OCI-M1 (cell line): ENCODE measurements at places on chromosomes 6 and 20.

DNA sequence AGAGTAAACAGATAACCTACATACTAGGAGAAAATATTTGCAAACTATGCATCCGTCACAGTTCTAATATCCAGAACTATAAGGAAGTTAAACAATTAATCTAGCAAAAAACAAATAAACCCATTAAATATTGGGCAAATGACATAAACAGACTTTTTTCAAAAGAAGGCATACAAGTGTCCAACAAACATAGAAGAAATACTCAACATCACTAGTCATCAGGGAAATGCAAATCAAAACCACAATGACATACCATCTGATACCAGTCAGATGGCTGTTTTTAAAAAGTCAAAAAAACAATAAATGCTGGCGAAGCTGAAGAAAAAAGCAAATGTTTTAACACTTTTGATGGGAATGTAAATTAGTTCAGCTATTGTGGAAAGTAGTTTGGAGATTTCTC is 1117.7 kb upstream of the MAP3K7 start:
- no peak for DNase-seq

GRCh38 chr6:106674541-106675229 is 45.3 kb downstream of the QRSL1 start:
- DNase-seq = no peak

- DNase-seq = no peak
These were observed 31.9 kb upstream of the TCP11 start for GRCh38 chr6:35173044-35173426.

GRCh38 chr6:109079981-109080380 is 14.7 kb downstream of the SESN1 start:
- peak; percentile 73 for DNase-seq

DNA sequence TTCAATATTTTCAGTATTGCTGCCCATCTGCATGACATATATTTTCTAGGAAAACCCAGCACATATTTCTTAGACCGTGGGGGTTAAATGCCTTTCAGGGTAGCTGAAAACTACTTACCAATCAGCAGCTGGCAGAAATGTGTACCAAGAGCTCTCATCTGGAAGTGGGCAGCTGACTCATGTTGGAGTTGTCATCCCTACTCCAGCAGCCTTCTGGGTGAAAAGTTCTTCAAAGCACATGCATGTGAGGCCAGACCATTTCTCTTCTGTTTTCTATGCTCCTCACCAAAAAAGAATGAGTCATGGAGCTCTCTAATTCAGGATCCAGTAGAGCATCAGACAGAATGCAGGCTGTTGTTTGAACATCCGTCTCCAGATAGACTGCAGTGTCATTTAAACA is 135.5 kb downstream of the PAX1 start:
- no peak for DNase-seq

DNA sequence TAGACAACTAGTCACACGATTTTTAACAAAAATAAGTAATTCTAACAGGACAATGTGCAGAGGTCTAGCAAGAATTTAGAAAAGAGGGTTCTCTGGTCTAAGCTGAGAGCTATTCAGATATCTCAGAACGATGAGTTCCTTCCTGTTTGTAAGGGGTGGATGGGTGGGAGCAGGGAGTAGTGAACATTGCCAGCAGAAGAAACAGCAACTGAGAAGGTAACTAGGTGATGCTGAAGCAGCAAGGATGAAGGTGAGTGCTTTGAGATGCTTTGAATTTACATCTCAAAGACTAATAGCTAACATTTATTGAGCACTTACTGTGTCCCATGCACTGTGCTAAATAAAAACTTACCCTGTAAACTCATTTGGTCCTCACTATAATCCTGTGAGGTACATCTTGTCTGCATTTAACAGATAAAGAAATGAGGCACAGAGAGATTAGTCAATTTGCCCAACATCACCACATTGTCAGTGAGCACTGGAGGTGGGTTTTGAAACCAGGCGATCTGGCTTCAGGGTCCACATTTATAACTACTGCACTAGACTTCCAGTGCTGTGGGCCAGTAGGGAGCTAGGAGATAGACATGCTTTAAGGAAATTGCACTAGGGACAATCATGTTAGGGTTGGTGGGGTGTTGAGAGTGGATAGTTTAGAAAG is 15.7 kb downstream of the BRD2 start:
- peak; percentile 75 for DNase-seq

DNA sequence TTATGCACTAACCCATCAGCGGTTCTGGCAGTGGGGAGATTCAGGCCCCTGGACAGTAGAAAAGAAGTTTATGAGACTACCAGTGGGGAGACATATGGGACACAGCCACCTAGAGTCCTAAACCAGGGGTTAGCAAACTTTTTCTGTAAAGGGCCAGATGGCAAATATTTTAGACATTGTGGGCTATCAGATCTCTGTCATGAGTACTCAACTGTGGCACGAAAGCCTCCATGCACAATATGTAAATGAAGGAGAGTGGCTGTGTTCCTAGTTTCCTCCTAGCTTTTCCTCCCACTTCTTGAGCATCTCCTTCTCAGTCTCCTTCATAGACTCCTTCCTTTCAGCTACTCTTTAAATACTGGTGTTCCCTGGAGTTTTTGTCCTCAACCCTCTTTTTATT is 3.3 kb upstream of the HLA-DMA start:
- no peak for DNase-seq

DNA sequence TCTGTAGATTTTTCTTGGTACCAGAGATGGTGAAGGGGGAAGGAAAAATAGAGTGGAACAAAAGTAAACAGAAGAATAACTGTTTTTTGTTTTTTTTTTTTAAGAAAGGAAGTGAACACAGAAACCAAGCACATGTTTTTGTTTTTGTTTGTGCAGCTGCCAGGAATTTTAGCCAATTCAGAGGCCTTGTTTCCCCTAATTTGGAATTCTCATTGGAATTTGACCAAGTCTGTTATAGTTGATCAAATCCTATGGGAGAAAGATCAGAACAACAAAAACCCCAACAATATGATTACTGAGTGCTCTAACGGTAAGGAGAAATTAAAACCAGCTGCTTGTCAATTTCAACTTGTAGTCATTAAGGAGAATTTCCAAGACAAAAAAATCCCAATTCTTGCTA is 18.2 kb upstream of the IL22RA2 start:
- no peak for DNase-seq

DNA sequence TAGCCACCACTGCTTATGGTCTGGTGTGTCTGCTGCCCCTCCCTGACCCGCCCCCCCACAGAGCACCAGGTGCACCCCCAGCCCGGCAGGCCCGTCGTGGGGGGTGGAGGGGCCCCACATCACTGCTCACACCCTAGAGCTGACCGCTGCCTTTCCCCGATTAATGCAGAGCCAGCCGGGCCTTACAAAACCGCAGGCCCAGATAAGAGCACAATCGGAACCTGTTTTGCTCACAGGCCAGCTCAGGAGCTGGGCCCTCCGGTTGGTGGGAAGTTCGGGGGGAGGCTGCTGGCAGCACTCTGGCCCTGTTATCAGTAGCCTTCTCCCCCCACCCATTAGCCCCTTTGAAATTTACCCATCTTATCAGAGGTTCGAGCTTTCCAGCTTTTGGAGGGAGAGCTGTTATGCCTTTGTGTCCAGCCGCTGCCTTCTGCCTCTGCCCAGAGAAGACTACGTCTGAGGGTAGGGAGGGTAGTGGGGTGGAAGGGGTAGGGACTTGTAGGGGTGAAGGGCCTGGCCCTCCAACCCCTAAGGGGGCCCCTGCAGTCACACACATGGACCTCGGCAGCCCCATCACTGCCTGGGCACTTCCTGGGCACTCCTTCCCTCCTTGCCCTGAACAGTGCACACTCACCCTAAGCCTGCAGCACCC is 6.9 kb upstream of the SPDEF start:
- peak; percentile 96 for DNase-seq

DNA sequence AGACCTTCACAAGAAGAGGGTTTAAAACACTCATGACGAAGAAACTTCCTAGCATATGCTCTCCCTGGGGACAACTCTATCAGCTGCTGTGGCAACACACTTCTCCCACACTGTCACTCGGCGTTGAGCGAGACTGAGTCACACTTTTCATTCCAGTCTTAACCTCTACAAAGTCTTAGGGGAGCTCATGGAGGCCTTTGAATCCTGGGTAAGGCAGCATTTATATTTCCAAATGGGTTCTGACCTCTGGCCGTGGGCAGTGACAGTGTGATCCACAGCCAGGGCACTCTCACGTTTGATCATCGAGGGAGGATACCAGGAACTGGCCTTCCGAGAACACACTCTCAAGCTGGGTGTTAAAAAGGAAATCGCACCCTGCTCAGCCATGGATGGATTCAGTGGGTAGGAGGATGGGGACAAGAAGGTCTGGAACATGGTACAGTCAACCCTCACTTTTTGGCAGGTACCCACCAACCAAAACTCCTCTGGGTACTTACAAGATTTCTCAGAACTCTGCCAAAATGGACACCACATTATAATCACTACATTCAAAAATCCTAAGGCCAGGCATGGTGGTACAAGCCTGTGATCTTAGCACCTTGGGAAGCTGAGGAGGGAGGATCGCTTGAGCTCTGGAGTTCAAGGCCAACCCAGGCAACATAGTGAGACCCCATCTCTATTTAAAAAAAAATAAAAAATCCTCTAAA is 19.6 kb downstream of the RRBP1 start:
- DNase-seq = no peak

- DNase-seq = no peak
These were observed 466 bp upstream of the PSMB1 start for GRCh38 chr6:170553534-170554012.

DNA sequence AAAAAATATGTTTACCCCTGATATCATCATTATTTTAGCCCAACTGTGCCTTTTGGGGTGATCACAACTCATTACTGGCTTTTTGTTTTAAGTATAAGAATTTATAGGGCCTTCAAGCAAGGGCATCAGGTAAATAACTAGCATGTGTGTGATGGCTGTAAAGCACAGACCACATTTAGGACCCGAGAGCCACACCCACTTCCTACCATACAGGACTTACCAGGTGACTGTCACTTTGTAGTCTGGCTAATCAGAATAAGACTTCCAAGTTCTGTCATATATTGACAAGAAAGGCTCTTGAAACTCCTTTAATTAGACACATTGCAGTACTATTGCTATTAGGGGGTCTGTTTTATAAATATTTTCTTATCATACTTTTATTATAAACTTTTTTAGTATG is 31.1 kb downstream of the TMEM242 start:
- DNase-seq = no peak

DNA sequence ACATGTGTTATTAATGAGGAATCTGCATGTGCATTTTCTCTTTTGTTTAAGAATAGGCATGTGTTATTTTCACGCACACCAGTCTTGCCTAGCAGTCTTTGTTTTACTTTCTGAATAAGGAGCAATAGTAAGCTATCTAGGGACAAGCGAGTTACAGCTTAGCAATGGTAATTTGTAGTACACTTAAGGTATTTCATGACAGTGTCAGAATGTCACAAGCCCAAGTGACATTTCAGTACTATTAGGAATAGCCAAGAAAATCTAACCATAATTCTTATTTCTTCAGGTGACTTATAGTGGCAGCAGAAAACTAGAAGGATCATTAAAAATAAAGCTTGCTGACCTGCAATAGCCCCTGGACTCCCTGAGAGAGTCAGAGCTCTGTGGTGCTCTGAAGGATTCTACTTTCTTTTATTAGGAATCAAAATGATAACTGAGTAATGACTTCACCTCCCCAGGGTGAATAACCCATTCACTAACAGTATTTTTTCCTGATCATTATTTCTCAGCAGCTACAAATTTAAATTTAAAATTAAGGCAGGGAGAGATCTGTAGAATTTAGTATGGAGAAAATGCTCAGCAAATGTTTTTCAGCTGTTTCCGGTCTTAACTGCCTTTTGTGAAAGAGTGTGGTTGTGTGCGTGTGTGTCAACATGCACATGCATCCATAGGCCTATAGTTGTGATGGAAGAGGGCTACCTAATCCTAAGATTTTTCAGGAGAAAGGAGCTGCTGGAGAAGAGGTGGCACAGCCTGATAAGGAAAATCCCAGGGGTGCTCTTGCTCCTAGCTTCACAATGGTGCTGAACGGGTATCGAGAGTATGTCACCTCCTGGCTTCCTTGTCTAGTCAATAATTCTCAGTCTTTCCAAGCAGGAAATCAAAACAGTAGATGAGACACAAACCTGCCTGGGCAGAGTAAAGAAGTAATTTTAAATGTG is 90.0 kb upstream of the BEND3 start:
- no peak for DNase-seq

- DNase-seq = peak; percentile 8
These were observed 19.0 kb downstream of the VAPB start for GRCh38 chr20:58407966-58408557.

- DNase-seq = no peak
These were observed 15.0 kb downstream of the CPNE5 start for GRCh38 chr6:36824253-36824652.
